ENCODE measurements at places on chromosomes 16 and 17. TPM values are rescaled to one million over a fixed set of nuclear protein-coding genes. Genes with fewer than 3 reads are reported as not detected.

YPEL2 gene
- 2.8 TPM for total RNA-seq

CMTM1 gene
- 1.1 TPM for total RNA-seq

TMUB2 gene
- 32.7 TPM for total RNA-seq

TNK1 gene
- 0.65 TPM for total RNA-seq

ZP2 gene
- total RNA-seq = not detected

HOXB7 gene
- 13.2 TPM for total RNA-seq

EVI2A gene
- 0.16 TPM for total RNA-seq

TBX4 gene
- 2.7 TPM for total RNA-seq

PYY gene
- 0.13 TPM for total RNA-seq

MYO15B gene
- 8.4 TPM for total RNA-seq

TMEM100 gene
- total RNA-seq = 101 TPM

LYRM9 gene
- total RNA-seq = 11.2 TPM

ATP6V0D1 gene
- total RNA-seq = 115 TPM

Data from epithelial cell of alveolus of lung (primary cell).